ENCODE measurements at places on chromosomes 2 and 18.

DNA sequence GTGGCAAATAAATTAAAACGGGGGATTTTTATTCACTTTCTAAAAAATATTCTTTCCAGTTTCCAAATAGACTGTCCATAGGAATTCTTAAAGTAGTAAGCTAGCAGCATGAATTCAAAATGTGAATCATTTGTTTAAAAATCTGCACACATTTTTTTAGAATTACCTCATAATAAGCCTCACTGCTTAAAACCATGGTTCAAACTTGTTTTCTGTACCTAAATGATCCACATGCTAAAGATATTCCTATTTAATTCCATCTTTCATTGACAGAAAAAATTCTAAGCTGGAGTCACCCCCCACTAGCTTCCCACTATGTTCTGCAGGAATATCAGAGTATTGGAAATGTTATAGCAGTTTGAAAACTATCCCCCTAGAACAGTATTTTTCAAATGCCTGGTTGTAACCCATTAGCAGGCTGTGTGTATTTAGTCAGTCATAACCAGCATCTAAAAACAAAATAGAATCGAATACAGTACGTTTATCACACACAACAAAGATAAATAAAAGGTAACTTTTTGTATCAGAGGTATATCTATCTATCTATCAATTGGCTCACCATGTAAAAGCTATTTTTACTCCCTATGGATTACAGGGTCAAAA is 11.2 kb upstream of the IKZF2 start:
- DNase-seq: no peak

DNA sequence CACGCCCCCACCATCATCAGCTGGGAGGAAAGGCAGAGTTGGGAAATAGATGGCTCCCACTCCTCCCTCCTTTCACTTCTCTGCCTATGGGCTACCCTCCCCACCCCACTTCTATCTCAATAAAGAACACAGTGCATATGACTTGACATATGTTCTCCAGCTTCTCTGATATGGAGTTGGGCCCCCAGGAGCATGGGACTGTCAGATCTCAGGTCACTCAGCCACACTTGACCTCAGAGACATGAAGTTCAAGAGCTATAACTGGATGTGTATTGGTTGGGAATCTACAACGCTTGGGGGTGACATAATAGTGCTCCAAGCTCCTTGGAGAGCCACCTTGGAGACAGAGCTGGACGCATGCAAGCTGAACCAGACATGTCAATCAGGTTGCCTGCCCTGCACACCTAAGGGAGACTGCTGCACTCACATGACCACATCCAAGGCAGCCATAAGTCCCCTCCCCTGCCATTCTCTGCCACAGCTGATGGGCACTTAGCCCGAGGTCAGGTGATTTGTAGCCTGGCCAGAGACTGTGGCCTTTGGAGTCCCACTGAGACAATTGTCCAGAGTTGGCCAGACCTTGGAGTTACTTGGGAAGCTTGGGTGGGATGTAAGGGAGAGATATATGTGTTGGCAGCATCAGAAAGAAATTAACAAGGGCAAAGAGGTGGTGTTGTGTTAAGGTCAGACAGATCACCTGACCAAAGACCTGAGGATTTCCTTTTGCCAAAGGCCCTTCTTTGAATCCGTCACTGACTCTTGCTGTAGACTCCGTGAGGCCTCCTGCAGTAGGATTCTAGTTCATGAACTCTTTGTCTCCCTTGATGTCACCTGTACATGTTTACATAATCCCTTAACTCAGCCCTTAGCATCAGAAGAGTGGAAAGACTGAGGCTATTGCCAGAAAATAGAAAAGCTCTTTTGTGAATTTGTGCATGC is 3.7 kb downstream of the INHA start:
- no peak for DNase-seq

DNA sequence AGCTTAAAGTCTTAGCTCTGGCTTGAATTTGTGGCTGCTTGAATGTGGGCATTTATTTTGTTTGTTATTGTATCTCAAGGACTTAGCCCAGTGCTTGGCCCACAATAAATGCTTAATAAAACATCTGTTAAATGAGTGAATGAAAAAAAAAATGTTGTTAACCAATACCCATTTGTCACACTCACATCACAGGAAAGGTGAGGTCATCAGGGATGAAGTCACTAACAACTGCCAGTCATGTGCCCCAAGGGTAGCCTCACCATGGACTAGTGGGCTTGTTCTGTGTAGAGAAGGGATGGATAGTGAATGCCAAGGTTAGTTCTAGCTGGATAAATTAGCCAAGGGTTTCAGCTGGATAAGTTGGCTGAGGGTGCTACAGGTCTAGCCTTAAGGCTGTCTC is 3.0 kb downstream of the NRBP1 start:
- DNase-seq: no peak

DNA sequence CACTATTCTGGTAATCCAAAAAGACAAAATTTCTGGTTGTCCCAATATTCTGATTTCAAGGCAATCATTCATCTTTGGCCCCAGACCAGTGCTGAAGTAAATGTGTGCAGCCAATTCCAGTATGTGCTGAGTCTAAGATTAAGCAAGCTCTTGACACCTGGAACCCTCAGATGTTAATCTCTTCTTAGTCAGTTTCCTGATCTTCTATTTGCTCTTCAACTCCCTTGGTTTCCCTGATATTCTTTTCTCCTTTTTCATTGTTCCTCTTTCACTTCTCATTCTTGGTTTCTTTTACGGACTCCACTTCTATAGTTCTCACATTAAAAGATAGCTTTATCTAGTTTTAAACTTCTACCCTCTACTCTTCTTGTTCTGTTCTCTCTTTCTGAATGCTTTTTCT is 445.7 kb upstream of the FANCL start:
- no peak for DNase-seq

GRCh38 chr18:25278394-25278793 is 73.6 kb downstream of the ZNF521 start:
- no peak for DNase-seq

DNA sequence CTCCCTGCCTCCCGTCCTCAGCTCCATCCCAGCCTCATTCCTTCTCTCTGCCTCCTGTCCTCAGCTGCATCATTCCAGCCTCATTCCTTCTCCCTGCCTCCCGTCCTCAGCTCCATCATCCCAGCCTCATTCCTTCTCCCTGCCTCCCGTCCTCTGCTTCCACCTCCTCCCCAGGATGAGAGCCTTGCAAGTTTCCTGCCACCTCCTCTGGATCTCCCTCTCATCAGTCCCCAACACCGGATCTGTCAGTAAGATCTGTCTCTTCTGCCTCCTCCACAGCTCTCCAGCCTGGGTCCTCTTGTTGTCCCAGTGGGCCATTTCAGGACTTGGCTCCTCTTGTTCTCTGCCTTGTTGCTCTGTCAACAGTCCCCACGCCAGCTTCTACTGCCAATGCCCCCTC is 130.9 kb downstream of the NDUFA10 start:
- DNase-seq: no peak

GRCh38 chr2:60515721-60516226 is 37.7 kb downstream of the BCL11A start:
- DNase-seq: no peak

GRCh38 chr2:1505031-1505441 is 91.8 kb downstream of the TPO start:
- DNase-seq: no peak

- no peak for DNase-seq
These were observed 70.3 kb upstream of the CWC22 start for GRCh38 chr2:180077295-180077906.

- no peak for DNase-seq
These were observed 30.6 kb upstream of the CHN1 start for GRCh38 chr2:175035806-175036205.

GRCh38 chr2:207772081-207772843 is 2.6 kb upstream of the FZD5 start:
- no peak for DNase-seq

- DNase-seq: no peak
These were observed 142.9 kb upstream of the NCKAP5 start for GRCh38 chr2:133711201-133711600.

- DNase-seq: no peak
These were observed 115.5 kb upstream of the HAAO start for GRCh38 chr2:42907835-42908234.

DNA sequence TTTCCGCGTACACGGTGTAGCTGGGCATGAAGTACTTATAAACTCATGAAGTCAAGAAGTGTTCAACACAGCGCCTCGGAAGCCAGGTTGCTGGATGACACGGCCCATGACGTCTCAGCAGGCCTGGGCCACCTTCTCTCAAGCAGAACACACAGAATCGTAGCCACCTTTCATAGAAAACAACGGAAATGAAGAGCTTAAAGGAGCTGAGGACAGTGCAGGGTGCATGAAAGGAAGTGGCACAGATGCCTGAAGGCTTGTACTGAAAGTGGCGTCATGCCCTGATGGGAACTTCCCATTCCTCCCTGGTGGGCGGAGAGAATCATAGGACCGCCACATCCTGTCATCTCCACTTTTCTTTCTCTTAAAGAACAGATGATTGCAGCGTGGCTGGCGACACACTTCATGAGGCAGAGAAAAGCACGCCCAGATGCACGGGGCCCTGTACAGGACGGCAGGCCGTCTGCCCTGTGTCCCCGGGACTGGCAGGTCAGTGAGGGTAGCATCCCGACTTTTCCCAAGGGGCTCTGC is 31.1 kb downstream of the HDAC4 start:
- DNase-seq: no peak

DNA sequence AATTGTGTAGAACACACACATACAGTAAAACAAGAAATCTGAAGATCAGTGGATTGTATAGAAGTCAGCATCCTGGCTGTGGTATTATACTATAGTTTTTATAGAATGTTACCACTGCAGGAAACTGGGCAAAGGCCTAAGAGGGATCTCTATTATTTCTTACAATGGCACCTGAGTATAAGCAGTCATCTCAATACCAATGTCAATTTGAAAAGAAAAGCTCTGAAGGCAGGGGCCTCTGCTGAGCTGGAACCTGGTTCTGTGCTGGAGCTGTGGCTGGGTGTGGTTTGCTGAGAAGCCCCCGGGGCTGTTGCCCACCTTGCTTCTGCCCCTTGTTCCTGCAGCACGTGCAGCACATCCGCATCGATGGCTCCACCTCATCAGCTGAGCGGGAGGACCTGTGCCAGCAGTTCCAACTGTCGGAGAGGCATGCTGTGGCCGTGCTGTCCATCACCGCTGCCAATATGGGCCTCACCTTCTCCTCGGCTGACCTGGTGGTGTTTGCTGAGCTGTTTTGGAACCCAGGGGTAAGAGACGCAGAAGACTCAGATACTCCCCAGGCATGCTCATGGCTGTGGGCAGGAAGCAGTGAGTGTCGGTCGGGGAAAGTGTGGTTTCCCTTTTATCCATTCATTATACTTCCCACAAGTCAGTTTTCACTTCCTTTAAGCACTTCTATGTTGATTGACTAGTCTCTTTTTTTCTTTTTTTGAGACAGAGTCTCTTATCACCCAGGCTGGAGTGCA is 23.5 kb upstream of the RPL37A start:
- DNase-seq: no peak

Data from NCI-H2081 treated with DMSO at 0.1 percent for 48 hours (cell line).